ENCODE measurements at places on chromosomes 6 and 20.

- DNase-seq = no peak
Measured at GRCh38 chr6:44289726-44290260, 19.5 kb downstream of the TMEM151B start.

DNA sequence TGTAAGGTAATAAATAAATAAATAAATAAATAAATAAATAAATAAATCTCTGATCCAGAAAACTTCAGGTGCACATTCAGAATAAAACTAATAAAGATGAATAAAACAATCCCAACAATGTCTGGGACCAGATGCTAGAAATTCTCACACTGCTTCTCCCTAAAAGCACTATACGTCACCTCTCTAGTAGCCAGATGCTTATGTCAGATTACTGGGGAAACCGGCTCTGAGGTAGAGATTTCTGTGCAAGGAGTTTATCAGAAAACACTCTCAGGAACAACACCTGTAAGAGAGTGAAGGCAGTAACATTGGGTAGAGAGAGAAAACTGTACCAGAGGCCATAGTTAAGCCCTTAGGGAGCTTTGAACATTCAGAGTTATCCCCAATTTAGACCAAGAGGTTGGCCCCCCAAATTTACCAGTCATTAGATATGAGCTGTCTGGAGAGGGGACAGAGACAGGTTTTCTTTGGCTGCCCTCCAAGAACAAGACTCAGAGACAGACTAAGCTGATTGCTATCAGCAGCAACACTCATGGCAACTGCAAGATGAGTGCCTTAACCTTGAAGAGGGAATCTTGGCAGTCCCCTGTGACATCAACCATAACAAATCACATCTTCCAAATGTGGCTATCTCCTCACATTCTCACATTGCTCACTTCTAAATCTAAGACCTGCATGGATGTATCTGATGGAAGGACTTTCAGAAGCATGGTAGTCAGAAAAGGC lies 151.2 kb upstream of the BMP5 start:
- no peak for DNase-seq

DNA sequence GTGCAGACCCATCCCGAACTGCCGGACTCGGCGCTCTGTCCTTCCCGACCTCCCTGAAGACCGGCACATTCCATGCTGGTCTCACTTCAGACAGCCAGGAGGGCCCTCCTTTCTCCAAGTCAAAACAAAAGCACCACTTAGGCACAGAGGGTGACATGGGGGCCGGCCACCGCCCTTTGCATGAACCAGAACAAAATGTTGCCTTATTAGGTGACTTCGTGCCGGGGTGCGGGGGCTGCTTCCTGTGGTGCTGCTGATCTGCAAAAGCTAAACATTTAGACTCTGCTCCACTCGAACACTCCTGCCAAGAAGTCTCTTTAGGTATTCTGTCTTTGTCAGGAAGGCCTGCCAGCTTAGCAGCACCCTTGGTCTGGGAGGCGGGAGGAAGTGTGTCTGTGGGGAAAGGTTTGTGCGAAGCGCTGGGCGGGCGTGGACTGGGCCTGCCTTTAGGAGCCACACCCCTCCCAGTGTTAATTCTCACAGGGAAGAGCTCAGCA lies 133.8 kb downstream of the SMOC2 start:
- DNase-seq = no peak

- DNase-seq = no peak
Measured at GRCh38 chr20:45459606-45460005, 9.9 kb upstream of the WFDC2 start.

GRCh38 chr6:45212976-45213375 lies 115.2 kb upstream of the RUNX2 start:
- DNase-seq = no peak

DNA sequence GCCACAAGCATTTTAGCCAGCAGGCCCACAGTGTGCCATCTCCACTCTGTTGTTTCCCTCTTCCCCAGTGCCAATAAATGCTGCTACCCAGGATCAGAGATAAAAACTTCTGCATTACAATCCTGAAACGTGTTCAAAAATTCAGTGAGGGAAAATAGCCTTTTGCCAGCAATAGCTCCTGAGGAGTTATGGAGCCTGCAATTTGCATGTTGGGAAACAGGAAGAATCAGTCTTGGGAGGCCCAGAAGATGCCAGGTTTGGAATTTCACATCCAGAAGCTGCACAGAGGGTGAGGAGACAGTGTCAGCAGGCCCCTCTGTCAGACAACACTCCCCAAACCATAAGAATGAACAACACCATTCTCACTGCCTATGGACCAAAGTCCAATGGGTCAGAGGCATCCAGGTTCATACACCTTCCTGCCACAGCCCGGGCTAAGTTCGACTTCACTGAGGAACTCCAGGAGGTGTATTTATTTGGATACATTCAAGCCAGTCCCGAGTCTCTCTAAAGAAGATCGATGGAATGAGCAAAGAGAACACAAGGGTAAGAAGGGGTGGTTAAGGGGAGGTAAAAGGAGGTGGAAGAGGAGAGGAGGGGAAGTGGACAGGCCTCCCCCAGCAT lies 20.8 kb downstream of the RRBP1 start:
- DNase-seq = no peak

DNA sequence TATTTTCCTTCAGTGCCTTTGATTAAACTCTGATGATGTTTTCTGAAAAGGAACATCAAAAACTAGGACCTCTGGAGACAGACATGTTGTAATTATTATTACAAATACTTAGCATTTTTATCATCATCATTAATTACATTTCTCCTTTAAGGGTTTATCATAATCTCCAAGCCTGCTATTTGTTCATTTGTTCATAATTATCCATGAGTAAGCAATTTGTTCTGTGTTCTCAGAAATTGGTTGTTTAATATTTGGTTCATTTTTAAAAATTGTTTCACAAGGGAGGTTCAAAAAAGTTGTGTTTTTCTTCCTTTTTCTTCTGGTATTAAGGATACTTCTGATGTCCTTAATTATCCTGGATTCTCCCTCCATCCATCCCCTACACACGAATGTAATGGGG lies 850.2 kb upstream of the FLRT3 start:
- no peak for DNase-seq

GRCh38 chr6:35081426-35081851 lies 59.7 kb downstream of the TCP11 start:
- DNase-seq = no peak

- DNase-seq = no peak
Measured at GRCh38 chr6:22366214-22366613, 69.4 kb upstream of the PRL start.

All from effector CD8-positive, alpha-beta T cell (primary cell).